Stimulated activated CD8-positive, alpha-beta memory T cell treated with anti-CD3 and anti-CD28 coated beads, Interleukin-15, amount 100 ng/mL, for 4 hours (primary cell): ENCODE measurements at places on chromosomes 7 and 10.

DNA sequence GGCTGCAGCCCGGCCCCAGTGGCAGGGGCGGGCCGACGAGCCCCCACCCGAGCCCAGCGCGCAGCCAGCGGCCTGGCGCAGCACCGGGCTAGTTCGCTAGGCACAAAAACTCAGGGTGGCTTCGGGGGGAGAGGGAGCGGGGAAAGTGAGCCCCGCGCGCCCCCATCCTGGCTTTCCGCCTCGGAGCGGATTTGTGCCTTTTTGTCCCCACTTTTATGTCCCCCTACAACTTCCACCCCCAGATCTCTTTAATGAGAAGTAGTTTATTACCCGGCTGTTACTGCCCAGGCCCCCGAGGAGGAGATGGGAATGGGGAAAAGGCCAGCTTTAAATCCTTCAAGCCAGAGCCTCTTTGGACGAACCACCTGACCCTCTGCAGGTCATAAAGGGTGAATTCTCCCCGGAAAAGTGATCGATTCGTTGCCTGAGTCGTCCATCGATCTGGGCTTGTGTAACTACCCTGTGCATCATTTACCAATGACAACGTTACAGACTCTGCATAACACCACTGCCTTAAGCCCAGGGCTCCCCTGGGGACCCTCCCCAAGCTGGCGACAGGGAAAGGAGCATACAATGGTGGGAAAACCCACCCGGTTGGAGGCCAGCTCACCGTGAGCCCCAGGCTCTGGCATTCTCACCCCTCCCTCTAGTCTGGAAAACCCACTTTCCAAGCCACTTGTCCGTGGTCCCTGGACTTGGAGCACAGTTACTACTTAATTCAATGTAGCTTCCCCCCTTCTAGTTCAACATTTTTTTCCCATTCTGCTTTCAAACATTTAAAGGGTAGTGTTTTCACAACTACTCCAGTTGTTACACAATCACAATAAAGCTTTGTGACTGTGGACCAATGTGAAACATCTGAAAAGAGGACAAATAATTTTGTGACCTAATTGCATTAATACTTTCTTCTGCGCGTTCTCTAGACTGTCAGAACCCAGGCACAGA lies 748 bp upstream of the SH3PXD2A start:
- DNase-seq: no peak

DNA sequence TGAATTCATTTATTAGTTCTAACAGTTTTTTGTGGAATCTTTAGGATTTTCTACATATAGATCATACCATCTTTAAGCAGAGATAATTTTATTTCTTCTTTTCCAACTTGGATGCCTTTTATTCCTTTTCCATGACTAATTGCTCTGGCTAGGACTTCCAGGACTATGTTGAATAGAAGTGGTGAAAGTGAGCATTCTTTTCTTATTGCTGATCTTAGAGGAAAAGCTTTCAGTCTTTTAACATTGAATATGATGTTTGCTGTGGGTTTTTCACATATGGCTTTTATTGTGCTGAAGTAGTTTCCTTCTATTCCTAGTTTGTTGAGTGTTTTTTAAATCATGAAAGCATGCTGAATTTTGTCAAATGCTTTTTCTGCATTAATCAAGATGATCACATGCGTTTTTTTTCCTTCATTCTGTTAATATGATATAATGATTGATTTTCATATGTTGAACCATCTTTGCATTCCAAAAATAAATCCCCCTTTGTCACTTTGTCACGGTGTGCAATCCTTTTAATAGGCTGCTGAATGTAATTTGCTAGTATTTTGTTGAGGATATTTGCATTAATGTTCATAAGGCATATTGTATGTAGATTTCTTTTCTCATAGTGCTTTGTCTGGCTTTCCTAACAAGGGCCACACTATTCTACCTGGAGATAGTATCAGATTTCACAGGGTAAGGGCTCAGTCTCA lies 92.9 kb downstream of the ZNF467 start:
- DNase-seq: no peak

DNA sequence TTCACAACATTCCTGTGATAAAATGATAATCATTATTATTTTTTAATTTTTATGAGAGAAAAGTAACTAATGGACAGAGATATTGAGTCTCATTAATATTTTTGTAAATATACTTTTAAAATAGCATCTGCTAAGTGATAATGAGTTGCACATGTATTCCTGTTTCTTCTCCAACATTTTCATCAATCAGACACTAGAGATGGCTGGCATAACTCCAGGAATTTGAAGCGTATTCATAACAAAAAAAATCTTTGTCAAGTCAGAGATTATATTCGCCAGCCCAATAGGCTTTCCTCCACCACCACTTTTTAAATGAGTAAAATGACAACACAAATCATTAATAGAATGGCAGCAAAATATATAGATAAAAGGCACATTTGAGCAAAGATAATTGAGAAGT lies 524.0 kb upstream of the KCND2 start:
- no peak for DNase-seq

DNA sequence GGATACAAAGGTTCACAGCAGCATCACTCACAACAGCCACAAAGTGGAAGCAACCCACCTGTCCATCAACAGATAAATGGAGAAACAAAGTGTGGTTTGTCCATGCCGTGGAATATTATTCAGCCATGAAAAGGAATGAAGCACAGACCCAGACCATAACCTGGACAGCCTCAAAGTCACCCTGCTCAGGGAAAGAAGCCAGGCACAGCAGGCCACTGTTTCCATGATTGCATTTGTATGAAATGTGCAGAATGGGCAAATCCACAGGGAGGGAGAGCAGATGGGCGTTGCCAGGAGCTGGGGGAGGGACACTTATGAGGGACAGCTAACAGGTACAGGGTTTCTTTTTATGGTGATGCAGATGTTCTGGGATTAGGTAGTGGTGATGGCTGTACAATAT lies 30.3 kb downstream of the FOXL3 start:
- no peak for DNase-seq

DNA sequence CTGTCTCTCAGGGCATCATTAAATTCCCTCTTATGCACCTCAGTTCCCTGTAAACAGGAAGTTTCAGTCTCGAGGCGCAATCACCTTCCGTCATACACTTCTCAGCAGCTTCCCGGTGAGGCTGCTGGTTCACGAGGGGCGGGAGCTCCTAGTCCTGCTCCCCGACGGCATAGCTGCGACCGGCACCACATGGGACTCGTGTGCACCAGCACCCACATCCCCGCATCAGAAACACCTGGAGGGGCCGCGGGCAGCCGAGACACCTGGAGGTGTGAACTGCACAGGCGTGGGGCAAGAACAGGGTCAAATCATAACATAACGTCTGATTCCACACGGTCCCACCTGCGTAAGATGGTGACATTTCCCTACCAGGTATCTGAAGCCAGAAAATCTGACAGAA lies 52.7 kb downstream of the DIP2C start:
- DNase-seq: no peak

DNA sequence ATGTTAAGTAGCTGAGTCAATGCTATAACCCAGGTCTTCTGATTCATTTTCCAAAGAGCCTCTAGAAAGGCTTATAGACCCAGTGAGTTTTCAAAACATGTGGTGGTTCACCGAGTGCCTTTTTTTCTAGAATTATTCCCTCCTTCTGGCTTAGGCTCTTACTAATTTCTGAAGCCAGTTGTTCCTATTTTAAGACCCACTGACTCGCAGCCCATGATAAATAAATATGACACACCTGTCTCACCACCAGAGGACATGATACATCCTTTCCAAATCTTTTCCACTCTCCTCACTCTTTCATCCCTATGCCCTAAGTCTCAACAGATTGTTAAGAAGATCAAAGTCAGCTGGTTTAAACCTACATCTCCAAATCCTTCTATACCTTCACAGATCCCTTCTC lies 126.0 kb upstream of the WNT16 start:
- DNase-seq: no peak

GRCh38 chr7:92534572-92534971 lies 6.0 kb downstream of the RBM48 start:
- no peak for DNase-seq

DNA sequence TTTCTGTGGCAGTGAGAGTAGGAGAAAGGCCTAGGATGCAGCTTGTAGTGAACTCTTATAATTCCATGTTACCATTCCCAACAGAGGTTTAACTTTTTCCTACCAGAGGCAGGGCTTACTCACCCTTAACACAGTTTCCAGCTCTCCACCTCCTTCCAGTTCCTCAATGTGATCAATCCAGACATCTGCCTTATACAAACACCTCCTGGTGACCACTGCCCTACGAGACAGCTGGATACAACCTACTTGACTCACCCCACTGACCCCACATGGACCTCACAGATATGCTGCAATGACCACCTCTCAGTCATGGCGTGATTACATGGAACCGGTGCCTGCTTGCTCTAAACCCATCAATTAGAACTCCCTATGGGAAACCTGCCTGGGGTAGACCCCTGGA lies 326.5 kb downstream of the TNS3 start:
- DNase-seq: no peak

DNA sequence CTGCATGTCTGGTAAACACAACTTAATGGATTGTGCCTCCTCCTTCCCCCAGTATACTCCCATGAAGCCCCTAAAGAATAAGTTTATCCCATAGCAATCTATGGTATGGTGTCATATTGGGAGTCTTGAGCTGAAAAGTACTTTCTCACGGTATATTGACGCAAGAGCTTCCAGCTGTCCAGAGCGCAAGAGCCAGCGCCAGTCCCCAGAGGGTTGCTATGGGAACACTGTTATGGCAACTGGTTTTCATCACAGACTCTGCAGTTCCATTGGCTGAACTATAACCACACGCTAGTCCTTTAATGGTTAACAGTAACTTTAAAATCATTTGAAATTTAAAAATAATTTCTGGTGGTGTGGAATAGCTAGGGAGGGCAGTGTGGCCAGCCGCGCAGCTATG lies 46.9 kb downstream of the PRPF18 start:
- DNase-seq: no peak

DNA sequence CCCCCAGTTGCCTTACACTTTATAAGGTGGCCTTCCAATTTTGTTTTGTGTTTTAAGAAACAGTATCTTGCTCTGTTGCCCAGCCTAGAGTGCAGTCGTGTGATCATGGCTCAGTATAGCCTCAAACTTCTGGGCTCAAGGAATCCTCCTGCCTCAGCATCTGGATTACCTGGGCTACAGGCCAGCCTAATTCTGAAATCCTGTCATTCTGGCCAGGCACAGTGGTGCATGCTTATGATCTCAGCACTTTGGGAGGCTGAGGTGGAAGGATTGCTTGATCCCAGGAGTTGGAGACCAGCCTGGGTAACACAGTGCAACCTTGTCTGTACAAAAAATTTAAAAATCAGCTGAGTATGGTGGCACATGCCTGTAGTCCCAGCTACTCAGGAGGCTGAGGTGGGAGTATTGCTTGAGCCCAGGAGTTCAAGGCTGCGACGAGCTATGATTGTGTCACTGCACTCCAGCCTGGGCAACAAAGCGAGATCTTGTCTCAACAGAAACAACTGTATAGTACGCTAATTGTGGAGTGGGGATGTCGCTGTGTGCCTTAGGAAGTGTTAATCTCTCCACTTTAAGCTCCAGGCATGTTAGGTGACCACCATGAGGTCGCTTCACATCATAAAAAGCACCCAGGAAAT lies 24.7 kb upstream of the RBM33 start:
- DNase-seq: no peak

DNA sequence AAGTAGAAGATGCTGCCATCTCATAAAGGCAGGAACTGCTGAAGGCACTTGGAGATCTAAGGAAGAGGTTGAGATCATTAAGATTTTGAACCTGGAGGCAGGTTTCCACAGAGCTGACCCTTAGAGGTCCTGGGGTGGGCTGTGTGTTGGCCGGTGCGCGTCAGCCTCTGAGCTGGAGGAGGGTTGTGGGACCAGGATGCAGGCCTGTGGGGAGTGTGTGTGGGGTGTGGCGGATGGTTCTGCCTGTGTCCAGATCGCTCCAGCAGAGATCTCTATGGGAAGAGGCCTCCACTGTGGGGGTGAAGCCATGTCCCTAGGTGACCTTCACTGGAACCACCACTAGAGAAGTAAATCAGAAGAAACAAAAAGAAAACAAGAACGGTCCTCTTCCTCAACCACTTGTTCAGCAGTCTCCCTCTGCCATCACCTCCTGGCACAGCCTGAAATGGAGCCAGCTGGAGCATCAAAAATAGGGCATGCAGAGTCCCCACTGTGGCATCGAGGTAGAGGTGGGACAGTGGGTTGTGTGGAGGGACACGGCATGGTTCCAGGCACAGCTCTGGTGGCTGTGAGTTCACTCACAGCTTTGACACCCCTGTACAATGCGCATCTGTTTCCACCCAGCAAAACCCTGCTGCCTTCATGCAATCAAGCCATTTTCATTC lies 453.8 kb downstream of the TCERG1L start:
- no peak for DNase-seq
